AG08396 (cell line): ENCODE measurements at places on chromosomes 5 and 9.

DNA sequence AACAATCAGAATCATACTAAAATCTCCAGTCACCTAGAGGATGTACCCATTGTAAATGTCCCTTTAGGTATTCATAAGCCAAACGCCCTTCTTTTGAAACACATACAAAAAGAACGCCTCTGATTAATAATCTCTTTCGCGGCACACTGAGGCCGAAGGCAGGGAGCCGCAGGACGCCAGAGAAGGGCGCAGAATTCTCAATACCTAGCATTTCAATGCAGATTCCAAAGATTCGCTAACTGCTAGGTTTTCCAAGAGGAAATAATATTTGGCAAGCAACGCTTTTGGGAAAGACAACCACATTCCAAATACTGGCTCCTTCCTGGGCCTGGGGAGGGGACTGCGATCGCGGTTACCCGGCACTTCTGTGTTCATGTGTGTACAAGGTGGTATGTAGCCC lies 203.3 kb downstream of the MEF2C start:
- DNase-seq, result no peak

- DNase-seq, result no peak
Observed at GRCh38 chr5:111731638-111732037, 25.4 kb downstream of the NREP start.

- peak; percentile 38 for DNase-seq
Observed at GRCh38 chr5:69024241-69024651, 69.6 kb upstream of the SLC30A5 start.

DNA sequence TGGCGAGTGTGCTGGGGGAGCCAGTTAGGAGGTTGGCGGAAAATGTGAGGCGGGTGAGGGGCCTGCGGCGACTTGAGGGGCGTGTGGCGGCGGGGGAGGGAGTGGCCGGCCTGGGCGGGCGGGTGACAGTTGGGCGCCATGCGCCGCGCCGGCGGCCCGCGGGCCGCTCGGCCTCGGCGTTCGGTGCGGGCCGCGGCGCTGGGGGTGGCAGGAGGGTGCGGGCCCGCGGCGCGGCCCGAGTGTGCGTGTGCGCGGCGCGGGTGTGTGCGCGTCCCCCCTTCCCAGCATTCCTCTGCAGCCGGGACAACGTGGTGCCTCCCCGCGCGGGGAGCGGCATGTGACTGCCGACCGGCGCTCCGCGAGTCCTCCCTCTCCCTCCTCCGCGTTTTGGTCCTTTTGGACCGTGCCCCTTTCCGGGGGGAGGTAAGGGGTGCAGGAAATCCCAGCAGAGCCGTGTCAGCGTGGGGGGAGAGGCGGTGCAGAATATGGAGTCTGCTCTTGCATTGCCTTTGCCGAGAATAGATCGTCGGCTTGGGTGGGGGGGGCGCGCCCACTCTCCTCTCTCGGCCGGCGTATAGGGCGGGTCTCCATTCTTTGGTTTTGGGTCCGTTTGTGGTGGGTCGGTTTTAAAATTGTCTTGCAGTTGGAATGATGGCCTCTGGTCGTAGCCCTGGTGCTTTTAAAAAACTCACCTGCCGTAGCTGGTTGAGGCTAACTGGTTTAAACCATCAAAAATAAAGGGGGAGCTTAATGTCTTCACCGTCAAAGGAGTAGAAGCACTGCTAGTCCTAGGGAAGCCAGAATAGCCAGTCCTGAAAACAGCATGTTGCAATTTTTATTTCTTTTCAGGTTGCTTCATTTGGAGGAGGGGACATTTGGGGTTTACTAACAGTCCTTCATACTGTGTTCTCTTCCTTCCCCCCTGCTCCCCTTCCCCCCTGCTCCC lies 2.0 kb downstream of the LARP1 start:
- DNase-seq, result peak; percentile 60

DNA sequence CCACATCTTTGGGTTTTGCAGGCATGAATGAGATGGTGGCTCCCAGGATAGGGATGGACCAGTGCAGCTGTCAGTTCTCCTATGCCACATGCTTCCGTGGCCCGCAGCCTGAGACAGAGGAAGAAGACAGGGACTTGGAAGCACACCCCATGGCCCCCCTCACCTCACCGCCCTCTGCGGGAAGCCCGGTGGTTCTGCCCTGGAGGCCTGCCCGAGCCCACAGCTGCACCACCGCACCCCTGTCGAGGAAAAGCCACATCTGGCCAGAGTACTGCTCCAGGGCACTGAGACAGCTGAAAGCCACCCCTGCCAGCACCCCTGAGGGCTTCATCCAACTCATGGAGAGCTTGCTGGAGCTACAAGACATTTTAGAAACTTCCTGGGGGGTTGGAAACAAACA lies 7.6 kb upstream of the TRMT10B start:
- no peak for DNase-seq

GRCh38 chr9:16598316-16598715 lies 272.2 kb downstream of the BNC2 start:
- no peak for DNase-seq

DNA sequence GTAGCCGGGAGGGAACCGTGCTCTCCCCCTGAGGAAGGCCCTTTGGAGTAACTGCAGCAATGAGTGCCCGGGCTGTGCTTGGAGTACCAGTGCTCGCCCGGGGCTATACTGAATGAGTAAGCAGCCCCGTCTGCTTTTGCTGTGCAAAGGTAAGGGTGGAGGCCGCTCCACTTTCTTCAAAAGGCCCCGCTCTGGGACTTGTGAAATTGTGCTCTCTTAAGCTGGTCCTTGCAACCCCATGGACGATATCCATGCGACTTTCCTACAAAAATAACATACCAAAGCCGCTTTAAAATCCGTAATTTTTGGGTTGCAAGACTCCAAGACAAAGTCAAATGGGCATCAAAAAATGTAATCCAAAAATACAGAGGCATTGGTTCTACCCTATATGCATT lies 578 bp upstream of the TNFAIP8 start:
- no peak for DNase-seq

GRCh38 chr5:135488727-135489465 lies 36.7 kb upstream of the TIFAB start:
- DNase-seq, result peak; percentile 93

DNA sequence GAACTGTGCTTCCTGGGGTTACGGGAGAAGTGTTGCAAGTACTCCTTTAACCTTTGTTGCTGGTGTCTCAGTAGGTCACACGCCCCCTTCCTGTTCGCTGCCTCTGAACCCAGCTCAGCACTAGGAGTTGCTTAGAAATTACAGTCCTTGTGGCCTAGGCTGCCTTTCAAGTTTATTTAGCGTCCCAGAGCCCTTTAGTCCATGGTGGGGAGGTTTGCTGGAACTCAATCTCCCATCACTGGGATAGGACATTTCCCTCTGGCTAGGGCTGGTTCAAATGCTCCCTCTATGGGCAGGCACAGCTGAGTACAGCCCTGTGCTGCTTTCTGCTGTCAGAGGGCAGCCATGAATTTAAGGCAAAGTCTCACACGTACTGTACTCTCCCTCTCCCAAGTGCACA lies 4.7 kb downstream of the IFNA8 start:
- no peak for DNase-seq

DNA sequence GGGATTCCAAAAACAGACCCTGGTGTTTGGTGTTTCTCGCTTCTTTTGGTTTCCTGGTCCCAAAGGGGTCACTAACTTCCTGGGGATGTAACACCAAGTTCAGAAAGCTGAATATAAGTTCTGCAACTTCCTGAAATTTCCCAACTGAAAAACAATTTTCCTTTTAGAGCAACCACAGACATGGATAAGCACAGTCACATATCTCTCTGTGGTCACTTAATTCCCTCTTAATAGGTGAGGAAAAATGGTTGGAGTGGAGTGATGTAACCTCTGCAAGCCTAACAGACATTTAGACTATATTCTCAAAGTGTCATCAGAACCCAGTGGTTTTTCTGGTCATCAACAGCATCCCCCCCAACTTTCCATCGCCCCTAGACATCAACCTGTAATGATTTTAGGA lies 135.3 kb downstream of the PRELID2 start:
- DNase-seq, result no peak

GRCh38 chr5:37859805-37860204 lies 20.0 kb upstream of the GDNF start:
- DNase-seq, result no peak

DNA sequence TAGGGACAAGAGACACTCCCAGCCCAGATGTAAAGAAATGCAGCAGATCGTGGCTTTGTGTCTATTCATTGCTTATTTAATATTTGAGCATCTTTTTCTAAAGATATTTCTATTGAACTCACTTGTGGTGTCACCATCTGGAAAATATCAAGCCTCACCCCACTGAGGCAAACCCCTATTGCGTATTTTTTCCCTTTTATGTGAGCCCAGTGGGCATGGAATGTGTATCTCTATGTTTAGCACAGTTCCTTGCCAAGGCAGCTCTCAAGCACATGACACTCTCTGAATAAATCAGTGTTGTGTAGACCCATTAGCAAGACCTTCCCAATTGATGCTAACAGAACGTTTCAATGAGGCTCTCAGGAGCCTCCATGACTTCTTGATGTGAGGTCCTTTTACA lies 81.6 kb downstream of the TMEM174 start:
- no peak for DNase-seq

DNA sequence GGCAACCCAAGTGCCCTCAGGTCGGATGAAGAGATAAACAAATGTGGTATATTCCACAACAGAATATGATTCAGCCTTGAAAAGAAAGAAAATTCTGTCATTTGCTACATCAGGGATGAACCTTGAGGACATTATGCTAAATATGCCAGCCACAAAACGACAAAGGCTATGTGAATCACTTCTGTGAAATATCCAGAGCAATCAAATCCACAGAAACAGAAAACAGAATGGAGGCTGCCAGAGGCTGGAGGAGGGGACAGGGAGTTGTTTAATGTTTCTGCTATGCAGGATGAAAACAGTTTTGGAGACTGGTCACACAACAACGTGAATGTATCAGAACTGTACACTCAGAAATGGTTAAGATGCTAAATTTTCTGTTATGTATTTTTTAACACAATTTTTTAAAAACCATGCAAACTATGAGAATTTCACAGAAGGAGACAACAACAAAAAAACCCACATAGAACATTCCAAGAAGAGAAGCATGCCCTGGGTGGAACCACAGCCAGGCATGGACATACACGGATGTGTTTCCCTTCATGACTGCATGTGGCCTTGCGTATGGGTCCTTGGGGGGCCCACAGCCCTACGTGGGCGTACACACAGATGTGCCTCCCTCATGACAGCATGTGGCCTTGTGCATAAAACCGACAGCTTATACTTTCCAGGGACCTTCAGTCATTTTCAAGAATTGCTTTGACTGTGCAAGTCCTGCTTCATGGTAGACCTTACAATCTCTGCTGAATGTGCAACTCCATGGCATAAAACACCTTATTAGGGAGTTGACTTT lies 146.7 kb downstream of the ROR2 start:
- peak; percentile 29 for DNase-seq

DNA sequence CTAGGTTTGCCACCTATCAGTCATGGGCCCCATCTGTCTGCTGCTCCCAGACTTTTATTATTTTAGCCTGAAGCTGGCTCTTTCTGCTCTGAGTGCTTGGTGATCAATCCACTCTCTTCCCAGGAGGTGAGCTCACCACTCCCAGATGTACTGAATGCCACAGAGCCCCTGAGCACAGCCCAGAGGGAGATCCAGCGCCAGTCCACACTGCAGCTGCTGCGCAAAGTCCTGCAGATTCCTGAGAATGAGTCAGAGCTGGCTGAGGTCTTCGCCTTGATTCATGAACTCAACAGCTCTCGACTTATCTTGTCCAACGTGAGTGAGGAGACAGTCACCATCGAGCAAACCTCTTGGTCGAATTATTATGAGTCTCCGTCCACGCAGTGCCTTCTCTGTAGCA lies 36.0 kb downstream of the HMGXB3 start:
- DNase-seq, result peak; percentile 83

GRCh38 chr9:29078063-29078666 lies 1504.9 kb upstream of the C9orf72 start:
- DNase-seq, result no peak

DNA sequence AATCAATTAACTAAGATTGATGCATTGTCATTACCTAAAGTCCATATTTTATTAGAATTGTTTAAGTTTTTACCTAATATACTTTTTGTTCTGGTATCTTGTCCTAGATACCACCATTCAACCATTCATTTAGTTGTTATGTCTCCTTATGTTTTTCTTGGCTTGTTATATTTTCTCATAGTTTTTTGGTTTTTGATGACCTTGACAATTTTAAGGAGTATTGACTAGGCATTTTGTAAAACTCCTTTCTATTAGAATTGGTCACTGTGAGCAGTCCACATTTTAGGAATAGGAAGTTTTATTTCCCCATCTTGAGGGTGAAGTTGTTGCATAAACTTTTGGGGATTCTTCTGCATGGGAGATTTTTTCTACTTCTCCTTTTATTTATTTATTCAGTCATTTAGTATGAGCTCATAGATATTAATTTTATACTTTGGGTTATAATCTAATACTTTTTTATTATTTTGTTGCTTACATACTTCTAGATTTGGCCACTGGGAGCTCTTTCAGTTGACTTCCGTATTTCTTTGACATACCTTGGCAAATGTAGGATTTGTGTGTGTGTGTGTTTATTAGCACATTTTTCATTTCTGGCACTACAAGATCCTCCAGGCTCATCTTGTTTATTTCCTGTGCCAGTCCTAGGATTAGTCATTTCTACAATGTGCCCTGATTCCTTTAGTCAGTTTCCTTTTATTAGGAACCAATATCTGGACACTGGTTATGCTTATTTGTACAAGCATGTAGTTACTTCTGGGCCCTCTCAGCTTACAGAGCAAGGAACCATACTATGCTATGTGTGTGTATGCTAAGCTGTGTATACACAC lies 134.9 kb upstream of the CDKN2B start:
- DNase-seq, result no peak

- no peak for DNase-seq
Observed at GRCh38 chr9:89732295-89732938, 127.6 kb downstream of the GADD45G start.
